ENCODE measurements at places on chromosomes 6 and 20. TPM values are rescaled to one million over a fixed set of nuclear protein-coding genes. Genes with fewer than 3 reads are reported as not detected.

SH3BGRL2 gene
- 33.9 TPM for total RNA-seq

GRCh38 chr6:30312676-30313321, 13.9 kb upstream of the TRIM39 start:
- H3K27me3 ChIP-seq: no peaks in the 10 kb centered on the region
- H3K4me1 ChIP-seq: no peaks in the 10 kb centered on the region
- H3K36me3 ChIP-seq: peaks cover 45% of the 10 kb centered on the region
- DNase-seq: no peak
- H3K27ac ChIP-seq: no peak overlapping the region
- H3K4me3 ChIP-seq: no peak overlapping the region

- peak overlapping the region; percentile 71 for H3K27ac ChIP-seq
- H3K36me3 ChIP-seq: peaks cover 7% of the 10 kb centered on the region
- H3K4me1 ChIP-seq: peaks cover 54% of the 10 kb centered on the region
- no peak for DNase-seq
- H3K27me3 ChIP-seq: no peaks in the 10 kb centered on the region
Measured at GRCh38 chr6:30207619-30208295, 5.4 kb downstream of the TRIM26 start.

DNA sequence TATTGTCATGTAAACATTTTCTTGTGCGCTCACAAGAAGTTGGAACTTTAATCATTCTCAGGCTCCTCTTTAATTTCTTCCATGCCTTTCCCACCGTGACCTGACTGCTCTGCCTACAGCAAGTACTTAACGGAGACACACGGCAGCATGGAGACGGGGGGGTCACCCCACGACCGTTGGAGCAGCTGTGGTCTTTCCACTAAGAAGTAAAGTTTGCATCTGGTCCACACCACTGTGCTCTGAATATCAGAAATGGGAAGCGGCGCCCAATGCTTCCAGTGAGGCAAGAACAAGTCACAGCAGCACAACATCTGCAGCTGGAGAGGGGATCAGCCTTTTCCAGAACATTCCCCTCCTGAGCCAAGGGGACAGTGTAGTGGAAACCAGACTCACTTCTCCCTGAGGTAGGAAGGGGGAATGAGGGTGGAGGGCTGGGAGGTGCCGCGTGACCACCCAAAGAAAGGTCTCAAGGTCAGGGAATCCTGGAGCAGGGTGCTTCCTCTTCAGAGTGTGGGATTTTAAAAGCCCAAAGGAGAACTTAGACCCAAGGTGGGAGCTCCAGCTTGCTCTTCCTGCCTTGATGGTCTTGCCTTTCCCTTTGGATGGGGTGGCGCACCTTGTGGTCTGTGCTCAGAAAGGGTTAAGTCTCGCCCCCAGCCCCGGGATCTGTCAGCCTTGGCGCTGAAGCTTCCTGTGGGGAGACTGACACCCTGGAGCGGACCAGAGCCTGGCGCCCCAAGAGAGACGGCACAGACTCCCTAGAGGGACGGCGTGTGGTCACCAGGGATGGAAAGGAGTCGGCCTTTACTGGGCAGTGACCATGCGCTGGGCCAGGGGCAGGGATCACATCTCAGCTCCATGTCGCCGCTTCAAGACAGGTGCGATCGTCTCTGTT, 25.6 kb upstream of the SMOC2 start:
- H3K27ac ChIP-seq: no peak overlapping the region
- H3K27me3 ChIP-seq: no peaks in the 10 kb centered on the region
- H3K36me3 ChIP-seq: no peaks in the 10 kb centered on the region
- no peak overlapping the region for H3K4me3 ChIP-seq
- no peaks in the 10 kb centered on the region for H3K4me1 ChIP-seq
- DNase-seq: no peak

DNA sequence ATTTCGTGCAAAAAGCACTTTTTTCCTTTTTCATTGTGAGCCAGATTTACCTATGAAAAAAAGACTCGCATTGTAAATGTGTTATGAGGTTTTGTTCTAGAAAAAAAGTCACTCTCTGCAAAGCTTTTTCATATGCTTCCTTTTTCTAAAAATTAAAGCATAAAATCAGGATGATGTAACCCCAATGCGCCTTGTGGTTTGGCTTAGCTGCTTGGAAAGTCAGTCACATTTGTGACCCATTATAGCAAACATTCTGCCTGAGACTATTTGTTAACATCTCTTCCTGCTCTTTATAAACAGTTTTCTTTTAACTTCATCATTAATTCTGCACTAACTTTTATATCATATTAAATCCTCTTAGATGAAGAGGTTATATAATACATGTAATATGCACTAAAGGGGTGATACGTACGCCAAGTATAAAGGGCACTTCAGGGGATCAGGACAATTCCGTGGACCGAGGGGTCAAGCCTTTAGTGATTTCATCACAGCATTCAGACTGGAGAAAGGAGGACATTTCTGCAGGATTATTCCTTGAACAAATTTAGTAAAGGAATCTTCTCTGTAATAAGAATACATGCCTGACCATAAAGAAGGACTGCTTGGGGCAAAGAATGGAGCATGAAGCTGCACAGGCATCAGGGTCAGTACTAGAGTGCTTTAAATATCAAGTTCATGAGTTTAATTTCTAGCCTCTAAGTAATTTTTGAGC, 48.1 kb upstream of the SMLR1 start:
- H3K4me3 ChIP-seq: no peak overlapping the region
- no peaks in the 10 kb centered on the region for H3K36me3 ChIP-seq
- no peak overlapping the region for H3K27ac ChIP-seq
- H3K4me1 ChIP-seq: no peaks in the 10 kb centered on the region
- DNase-seq: no peak

- no peaks in the 10 kb centered on the region for H3K27me3 ChIP-seq
- H3K4me1 ChIP-seq: no peaks in the 10 kb centered on the region
- H3K4me3 ChIP-seq: no peak overlapping the region
- no peaks in the 10 kb centered on the region for H3K36me3 ChIP-seq
Measured at GRCh38 chr6:13544454-13545186, 29.8 kb upstream of the SIRT5 start.

DNA sequence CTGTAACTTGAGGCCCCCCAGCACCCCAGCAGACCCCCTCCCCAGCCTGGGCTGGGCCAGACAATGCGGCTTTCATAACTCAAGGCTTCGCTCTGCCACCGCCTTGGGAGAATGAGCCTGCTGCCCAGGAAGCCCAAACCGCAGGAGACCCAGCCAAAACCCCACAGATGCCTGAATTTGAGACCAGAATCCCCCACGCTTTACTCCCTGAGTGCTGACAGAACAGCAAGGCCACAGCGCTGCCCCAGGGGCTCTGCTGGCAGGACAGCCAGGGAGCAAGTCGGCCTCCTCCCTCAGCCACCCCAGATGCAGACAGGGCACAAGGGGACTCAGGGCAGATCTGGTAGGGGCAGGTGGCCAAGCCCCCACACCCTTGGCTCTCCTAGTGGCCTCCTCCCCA, 2.2 kb downstream of the MDFI start:
- no peak for DNase-seq
- peaks cover 24% of the 10 kb centered on the region for H3K27me3 ChIP-seq
- no peaks in the 10 kb centered on the region for H3K36me3 ChIP-seq
- no peak overlapping the region for H3K27ac ChIP-seq
